ENCODE measurements at places on chromosomes 11 and 22.

- DNase-seq, result no peak
These were observed 36.2 kb downstream of the USP35 start for GRCh38 chr11:78224906-78225420.

DNA sequence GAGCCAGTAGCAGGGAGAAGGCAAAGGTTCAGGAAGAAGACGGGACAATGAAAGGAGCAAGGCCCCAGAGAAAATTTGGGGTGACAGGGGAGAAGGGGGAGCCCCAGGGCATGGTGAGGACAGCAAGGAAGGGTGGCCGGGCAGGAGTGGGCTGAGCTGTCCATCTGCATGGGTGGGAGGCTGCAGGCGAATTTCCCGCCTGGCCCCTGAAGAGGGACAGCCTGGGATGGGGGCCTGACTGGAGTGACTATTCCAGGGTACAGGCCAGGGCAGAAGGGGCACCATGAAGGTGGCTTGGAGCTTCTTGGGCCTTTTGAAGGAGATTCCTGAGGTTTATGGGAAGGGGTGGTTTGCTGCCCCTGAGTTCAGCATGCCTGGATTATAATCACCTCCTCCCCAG, 56.2 kb downstream of the WNT11 start:
- DNase-seq, result no peak

DNA sequence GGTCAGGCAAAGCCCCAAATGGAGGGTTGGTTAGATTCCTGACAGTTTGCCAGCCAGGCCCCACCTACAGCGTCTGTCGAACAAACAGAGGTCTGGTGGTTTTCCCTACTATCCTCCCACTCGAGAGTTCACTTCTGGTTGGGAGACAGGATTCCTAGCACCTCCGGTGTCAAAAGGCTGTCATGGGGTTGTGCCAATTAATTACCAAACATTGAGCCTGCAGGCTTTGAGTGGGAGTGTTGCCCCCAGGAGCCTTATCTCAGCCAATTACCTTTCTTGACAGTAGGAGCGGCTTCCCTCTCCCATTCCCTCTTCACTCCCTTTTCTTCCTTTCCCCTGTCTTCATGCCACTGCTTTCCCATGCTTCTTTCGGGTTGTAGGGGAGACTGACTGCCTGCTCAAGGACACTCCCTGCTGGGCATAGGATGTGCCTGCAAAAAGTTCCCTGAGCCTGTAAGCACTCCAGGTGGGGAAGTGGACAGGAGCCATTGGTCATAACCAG, 4.7 kb upstream of the TTC36 start:
- no peak for DNase-seq

DNA sequence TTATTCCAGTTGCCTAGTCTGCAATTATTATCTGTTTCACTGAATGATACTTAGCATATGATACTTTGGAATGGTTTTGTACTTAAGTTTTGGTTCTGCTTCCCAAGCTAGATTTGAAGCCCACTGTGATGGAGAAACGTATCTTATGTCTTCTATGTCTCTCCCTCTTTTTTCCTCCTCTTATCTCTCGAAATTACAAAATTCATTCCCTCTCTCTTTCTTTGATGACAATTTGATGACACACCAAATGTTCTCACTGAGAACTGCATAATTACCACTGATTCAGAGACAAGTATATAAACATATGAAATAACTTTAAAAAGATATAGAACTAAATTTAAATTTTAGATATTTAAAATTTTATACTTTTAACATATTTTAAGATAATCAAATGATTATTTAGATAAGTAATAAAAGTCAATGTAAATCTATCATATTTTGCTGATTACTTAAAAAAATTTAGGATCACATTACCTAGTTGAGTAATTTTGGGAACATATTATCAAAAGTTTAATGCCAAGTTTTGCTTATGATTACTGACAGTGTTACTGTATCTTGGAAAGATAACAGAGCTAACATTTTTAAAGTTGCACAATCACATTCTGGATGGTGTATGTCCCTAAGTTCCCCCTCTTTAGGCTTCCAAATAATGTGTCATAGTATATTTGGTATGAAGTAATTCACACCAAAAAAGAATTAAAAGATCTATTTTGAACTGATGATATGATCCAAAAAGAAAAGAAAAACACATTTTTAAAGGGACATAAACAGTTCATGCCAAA, 255.3 kb downstream of the SBF2 start:
- DNase-seq, result no peak

GRCh38 chr11:28108958-28109357, 770 bp downstream of the METTL15 start:
- DNase-seq, result no peak

- DNase-seq, result no peak
These were observed 12.3 kb downstream of the HYOU1 start for GRCh38 chr11:119044708-119045107.

DNA sequence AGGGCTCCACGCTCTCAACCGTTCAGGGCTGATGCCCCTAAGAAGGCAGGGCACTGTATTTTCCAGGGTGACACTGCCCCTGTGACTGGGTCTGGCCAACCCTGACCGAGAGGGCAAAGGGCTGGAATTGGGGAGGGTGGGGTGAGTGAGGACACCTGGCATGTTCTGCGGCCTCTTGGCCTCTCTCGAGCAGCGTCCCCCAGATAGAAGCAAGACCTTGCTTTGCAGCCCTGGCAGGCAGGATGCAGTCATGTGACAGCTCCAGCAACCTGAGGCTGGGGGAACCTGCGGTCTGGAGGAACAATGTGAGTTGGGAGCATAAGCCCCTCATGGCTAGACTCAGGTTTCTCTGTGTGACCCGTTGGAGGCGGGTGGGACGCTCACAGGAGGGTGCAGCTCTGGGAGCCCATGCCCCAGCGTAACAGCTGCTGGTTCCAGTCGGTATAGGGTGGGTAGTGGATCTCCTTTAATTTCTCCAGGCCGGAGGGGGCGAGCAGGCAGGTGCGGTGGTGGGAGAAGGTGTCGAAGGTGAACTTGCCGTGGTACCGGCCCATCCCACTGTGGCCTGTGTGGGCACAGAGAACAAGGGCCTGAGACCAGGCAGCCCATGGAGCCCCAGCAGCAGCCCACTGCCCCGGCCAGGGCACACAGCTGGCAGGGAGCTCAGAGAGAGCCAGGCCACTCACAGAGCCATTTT, 11.4 kb downstream of the ALDH3B2 start:
- no peak for DNase-seq

DNA sequence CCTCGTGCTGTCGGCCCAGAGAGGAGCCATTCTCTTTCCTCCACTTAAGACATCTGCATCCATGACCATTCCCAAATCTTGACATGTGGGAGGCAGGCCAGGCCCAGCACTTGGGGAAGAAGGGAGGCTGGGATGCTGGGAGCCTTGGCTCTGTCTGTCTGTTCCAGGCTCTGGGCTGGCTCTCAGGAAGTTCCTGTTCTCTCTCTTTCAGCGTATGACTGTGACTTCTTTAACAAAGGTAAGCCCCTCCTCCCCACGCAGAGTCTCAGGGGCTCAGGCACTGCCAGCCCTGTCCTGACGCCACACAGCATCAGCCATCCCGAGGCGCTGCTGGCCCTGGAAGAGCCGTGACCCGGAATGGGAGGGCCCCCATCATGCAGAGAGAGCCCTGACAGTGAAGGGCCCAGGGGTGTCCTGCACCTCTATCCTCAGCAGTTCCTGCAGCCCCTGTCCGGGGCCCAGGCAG, 52.4 kb downstream of the OTOG start:
- DNase-seq, result no peak

- no peak for DNase-seq
These were observed 57.6 kb downstream of the NRXN2 start for GRCh38 chr11:64665411-64665821.

- no peak for DNase-seq
These were observed 32.3 kb downstream of the ACO2 start for GRCh38 chr22:41501209-41501608.

- no peak for DNase-seq
These were observed 966 bp downstream of the AHNAK start for GRCh38 chr11:62545437-62546243.

DNA sequence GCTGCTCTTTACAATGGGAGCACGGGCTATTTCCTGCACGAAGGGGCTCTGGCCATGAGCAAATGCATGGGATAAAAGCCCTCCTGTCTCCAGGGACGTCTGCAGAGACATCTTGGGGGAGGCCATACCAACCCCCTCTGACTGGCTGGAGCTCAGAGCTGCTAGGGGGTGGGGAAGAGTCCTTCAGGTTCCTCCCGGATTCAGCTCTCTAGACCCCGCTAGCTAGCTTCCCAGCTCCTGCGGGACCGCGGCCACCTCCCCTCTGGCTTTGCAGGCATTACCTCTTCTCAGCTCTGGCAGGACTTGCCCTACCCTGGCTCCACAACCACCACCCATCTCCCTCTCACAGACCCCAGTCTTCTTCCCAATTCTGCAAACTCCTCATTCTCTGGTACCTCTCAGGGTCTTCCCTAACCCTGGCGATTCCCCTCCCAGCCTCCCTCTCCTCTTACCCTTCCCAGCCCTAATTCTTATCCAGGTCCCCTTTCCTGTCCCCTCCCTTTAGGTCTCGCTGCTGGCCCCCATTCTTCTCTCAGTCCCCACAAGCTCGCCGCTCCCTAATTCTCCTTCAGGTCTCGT, 802 bp downstream of the SYT13 start:
- DNase-seq, result no peak

DNA sequence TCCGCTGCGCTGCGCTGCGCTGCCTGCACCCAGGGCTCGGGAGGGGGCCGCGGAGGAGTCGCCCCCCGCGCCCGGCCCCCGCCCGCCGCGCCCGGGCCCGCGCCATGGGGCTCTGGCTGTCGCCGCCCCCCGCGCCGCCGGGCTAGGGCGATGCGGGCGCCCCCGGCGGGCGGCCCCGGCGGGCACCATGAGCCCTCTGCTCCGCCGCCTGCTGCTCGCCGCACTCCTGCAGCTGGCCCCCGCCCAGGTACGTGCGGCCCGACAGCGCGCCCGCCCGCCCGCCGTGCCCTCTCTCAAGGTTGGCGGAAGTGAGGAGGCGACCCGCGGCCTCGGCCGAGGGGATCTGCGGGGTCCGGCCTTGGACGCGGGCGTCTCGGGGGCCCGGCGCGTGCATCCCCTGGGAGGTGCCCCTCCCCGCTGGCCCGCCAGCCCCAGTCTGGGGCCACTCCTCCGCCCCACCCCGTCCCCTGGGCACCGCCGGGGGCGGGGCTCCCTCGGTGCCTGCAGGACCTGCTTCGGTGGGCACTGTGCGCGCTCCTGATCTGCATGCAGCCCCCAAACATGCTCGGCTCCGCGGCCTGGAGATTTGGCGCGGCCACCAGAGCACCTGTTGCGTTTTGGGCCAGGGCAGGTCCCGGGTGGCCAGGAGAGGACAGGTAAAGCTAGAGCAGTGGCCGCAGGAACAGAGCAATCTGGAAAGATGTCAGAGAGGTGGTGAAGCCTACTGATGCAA, 429 bp downstream of the VEGFB start:
- DNase-seq, result no peak

DNA sequence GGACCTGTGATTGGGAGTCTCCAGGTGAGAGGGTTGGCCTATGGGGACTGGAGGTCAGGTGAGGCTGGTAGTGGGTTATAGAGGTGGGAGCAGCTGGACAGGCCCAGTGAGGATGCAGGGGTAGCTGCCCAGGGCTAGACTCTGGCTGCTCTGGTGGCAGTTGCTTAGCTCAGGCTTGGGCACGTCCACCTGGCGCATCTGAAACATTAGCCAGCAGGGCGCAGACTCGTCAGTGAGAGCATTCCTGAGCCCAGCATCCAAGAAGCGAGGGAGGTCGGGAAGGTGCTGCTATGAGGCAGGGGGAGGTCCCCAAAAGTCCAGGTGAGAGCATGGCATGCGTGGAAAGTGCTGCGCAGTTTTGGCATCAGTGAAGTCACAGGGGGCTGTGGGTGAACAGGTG, 3.5 kb upstream of the GGT1 start:
- DNase-seq, result no peak

- DNase-seq, result no peak
These were observed 2.0 kb downstream of the SERPINH1 start for GRCh38 chr11:75563978-75564552.

GRCh38 chr11:117750357-117750756, 46.7 kb downstream of the DSCAML1 start:
- no peak for DNase-seq

GRCh38 chr11:27934830-27935145, 173.2 kb downstream of the KIF18A start:
- no peak for DNase-seq

DNA sequence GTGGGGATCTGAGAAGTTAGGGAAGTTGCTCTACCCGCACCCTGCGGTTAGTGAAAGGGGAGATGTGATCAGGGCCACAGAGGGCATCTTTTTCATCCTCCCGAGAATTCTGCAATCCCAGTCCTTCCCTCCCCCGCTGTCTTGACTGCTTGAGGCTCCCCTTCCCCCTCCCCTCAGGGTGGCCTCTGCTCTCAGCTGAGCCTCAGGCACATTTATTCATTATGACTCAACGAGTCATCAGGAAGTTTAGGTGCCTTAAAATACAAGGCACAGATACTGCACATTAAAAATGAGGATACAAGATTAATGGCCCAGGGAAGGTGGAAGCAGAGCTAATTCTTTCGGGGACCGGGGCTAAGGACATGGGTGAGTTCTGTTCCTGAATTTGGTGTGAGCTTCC, 104.0 kb downstream of the CACNA1I start:
- DNase-seq, result no peak

DNA sequence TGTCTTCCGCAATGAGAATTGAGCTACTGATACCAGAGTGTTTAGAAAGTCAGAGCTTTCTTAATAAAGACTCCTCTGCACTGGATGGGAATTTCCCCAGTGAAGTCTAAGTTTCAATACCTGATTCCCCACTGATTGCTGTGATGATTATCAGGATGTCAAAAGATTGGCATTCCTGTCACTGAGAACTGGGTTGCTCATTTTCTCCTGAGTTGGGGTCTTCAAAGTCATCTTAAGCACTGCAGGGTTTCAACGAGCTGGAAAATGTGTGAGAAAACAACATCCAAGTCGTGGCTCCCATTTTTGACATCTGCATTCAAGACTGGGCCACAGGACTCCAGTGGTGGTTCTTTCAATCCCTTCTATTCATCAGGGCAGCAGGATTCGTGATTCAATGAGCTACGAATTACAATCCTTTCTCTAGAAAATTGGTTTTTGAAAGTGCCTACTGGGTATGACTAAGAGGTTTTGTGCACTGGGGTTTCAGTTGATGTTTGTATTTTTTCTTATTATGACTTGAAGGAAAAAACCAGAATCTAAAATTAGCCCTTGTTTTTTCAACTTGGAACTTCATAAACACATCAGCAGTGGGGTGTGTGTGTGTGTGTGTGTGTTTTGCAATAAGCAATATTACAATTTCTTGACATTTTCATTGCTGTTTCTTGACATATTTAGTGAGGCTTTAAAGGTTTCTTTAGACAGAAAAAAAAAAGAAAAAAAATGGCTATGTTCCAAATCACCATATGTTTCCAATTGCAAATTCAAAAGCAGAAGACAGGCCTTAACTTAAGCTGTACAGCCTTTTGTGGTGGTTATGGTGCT, 233.0 kb downstream of the FAM76B start:
- DNase-seq, result no peak
